Right cardiac atrium (tissue), 5 donors: ENCODE measurements at places on chromosomes 4 and X. TPM values are rescaled to one million over a fixed set of nuclear protein-coding genes. Genes with fewer than 3 reads are reported as not detected.

Gene AFM
- not detected for total RNA-seq

Gene TMPRSS11D
- total RNA-seq, result not detected

Gene CCDC110
- total RNA-seq, result 1.4 TPM

Gene TMPRSS11B
- total RNA-seq, result not detected

Gene XPNPEP2
- total RNA-seq, result 2.5 TPM

Gene CENPVL3
- total RNA-seq, result not detected

Gene PNMA6F
- not detected for total RNA-seq

Gene USP17L17
- not detected for total RNA-seq

Gene SAGE1
- total RNA-seq, result not detected

Gene BGN
- 209 TPM for total RNA-seq

Gene HGFAC
- total RNA-seq, result 0.62 TPM

Gene UGT2B15
- not detected for total RNA-seq

Gene UTP14A
- 8.5 TPM for total RNA-seq
